CD4-positive, alpha-beta T cell treated with Interleukin-4 for 4 hours (primary cell): ENCODE measurements at places on chromosomes 12 and 14.
A peak's percentile ranks its signal among the peaks of the same experiment; 100 is the strongest.

- peak; percentile 92 for DNase-seq
Observed at GRCh38 chr12:108560752-108561719, at the start of gene SART3. Gene SART3, minus strand, starts transcription at chr12:108561173. Its CDS starts 19 bp downstream, at chr12:108561154.

- DNase-seq: no peak
Observed at GRCh38 chr12:95231190-95231589, 13.6 kb downstream of the VEZT start.

DNA sequence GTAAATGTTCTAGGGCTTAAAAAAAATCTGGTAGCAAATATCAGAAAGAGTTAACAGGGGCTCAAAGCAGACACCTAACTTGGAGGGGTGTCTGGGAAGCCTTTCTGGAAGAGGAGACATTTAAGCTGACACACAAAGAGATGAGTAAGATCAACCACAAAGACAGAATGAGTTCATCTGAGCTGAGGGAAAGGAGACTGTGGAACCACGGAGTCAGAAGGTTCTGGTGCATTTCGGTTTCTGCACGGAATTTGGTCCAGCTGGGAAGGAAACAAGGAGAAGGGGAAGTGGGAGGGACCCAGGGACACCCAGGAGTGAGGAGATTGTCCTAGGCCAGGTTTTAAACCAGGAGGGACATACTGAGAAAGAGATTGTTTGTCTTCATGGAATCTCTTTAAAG lies 161.1 kb downstream of the PHETA1 start:
- DNase-seq: no peak

- DNase-seq: no peak
Observed at GRCh38 chr14:24298892-24299254, 707 bp downstream of the DHRS1 start.

GRCh38 chr12:79407671-79408622 lies 282.8 kb downstream of the PAWR start:
- no peak for DNase-seq

DNA sequence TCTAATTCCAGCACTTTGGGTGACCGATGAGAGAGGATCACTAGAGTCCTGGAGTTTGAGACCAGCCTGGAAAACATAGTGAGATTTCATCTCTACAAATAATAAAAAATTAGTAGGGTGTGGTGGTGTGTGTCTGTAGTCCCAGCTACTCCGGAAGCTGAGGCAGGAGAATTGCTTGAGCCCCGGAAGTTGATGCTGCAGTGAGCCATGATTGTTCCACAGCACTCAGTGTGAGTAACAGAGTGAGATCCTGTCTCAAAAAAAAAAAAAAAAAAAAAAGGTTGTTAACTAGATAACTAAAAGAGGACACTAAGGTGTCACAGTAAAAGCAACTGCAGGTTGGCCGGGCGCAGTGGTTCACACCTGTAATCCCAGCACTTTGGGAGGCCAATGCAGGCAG lies 121.3 kb upstream of the MAX start:
- peak; percentile 25 for DNase-seq

DNA sequence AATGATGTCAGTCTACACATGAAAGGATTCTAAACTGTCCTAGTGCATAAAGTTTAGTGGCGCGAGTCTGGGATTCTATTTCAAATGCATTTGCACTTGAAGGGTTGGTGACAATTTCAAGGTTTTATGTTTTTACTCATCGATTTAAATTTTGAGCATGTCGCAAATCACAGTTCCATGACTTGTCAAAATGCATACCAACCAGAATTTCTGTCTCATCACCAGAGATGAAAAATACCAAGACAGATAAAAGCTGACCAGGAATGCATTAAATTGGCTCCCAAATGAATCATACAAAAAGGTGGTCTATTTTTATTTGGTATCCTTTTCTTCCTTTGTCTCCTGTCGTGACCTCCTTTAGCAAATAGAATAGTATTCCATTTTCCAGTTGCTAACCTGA lies 25.2 kb downstream of the TMEM30B start:
- no peak for DNase-seq

DNA sequence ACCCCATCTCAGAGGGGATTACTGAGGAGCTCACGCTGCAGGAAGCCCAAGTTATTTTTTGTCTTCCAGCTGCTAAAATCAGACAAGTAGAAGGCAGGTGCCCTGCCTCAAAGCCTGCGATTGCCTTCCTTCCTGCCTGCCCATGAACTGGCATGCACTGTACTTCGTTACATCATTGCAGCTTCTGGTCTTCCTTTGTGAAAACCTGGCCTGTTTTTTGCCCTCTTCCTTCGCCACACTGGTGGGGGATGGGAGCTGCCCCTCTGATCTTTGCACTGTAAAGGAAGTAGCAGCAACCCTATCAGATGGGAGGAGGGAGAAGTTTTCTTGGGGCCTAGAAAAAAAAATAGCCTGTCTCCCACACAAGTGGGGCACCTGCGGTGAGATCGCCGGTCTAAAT lies 1098.7 kb downstream of the BCL11B start:
- DNase-seq: peak; percentile 86

DNA sequence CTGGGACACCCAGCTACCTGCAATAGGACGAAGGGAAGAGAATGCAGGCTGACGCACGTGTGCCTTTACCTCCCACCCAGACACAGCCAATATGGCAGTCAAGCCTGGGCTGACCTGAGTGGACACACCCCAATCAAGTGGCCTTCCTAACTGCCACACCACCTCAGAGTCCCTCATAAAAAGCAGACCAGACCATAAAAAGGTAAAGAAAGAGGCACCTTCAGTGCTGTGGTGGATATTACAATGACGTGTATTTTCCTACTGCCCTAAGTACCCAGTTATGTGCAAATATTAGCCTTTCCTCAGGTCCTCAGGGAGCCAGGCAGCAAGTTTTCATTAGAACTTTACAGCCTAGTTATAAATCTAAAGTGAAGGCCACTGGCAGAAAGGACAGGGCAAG lies 75.8 kb downstream of the KCNK10 start:
- DNase-seq: no peak

DNA sequence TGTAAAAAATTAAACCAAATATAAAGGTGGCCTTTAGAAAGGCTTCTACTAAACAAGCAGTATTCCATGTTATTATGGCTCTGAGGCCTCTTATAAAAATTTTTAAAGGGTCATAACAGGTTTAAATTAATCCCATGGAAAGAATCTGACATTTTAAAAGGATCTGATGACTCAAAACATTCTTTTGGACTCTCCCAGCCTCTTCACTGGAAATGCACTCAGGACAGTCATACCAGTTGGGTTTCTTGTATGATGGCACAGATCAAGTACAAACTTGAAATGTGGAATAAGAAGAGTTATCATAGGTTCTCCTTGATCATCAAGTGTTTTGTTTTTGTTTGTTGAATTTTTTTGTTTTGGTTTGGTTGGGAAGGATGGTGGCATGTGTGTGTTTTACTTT lies 50.8 kb downstream of the PPP2R5E start:
- DNase-seq: no peak

DNA sequence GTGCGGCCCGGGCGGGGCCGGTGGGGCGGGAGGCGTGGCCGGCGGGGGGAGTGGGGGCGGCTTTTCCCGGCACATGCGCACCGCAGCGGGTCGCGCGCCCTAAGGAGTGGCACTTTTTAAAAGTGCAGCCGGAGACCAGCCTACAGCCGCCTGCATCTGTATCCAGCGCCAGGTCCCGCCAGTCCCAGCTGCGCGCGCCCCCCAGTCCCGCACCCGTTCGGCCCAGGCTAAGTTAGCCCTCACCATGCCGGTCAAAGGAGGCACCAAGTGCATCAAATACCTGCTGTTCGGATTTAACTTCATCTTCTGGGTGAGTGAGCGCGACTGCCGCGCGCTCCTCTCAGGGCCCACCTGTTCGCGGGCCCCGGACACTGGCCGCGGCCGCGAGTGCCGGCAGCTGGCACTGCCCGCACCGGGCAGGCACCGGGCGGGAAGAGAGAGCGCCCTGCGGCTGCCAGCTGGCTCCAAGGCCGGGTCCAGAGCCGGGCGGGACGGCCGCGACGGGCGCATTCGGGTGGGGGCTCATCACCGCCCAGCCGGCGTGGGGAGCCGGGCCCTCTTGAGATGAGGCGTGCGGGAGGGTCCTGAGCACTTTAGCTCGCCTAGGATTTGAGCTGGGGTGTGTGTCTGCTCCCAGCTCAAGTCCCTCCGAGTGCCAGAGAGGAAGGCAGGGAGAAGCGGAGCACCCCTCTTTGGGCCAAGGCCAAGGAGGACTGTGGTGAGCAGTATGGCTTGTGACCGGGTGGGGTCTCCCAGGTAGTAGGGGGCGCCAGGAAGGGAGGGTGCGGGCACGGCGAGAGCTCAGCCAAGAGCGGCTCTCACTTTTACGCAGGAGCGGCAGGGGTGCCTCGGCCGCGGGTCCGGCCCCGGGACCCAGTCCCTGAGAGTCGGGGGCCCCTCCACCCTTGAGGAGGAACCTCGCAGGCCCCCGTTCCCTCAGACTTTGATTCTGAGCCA lies at the start of gene CD9:
CD9 (plus strand) TSS at position 145 of the 957 bp plus-strand sequence; CDS start at position 245, 100 bp downstream.
- DNase-seq: no peak

GRCh38 chr14:69151458-69152180 lies 1.3 kb downstream of the DCAF5 start:
- peak; percentile 77 for DNase-seq

GRCh38 chr14:99872786-99873440 lies 79.7 kb downstream of the EML1 start:
- no peak for DNase-seq

GRCh38 chr12:11773889-11774677 lies 124.6 kb downstream of the ETV6 start:
- no peak for DNase-seq

DNA sequence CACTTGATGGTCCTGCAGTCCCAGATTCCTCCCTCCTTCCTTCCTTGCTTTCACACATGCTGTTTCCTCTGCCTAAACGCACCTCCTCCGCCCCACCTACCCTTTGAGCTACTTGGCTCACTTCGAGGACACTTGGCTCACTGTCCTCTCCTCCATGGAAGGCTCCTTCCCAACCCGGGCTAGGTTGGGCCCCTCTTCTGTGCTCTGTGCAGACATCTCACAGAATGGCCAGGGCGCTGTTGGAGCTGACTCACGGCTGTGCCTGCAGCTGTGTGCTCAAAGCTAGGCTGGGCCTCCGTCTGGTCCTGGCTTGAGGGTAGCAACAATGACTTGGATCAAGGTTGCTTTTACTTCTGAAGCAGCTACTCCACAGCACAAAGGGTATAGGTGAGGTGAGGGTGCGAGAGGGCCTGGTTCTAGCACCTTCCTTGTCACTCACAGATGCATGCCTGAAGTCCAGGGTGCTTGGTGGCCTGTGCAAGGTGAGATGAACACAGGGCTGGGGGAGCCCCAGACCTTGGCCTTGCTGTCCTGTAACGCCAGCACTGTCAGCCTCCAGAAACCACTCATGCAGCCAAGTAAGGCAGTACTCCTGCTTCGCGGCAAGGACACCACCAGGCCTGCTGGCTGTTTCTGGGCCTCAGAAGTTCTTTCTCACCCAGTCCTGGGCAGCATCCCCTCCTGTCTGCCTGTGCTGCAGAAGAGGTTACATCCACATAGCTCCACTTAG lies 61.8 kb downstream of the GALNT16 start:
- no peak for DNase-seq

DNA sequence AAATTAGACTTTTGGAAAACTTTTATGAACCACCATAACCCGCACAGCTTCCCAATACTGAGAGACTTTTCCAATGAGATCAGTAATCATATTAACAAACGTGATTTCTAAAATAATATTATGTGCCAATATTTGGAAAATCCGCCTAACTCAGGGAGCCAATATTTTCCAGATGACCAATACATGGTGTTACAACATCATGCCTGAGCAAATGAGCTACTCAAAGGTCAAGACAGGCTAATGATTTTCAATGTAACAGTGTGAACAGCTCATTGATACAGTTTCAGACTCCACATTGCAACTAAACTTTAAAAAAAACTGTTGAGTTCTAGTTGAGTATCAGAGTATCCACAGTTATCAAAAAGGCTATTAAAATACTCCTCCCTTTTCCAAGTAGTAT lies 46.8 kb downstream of the RNF34 start:
- DNase-seq: no peak

DNA sequence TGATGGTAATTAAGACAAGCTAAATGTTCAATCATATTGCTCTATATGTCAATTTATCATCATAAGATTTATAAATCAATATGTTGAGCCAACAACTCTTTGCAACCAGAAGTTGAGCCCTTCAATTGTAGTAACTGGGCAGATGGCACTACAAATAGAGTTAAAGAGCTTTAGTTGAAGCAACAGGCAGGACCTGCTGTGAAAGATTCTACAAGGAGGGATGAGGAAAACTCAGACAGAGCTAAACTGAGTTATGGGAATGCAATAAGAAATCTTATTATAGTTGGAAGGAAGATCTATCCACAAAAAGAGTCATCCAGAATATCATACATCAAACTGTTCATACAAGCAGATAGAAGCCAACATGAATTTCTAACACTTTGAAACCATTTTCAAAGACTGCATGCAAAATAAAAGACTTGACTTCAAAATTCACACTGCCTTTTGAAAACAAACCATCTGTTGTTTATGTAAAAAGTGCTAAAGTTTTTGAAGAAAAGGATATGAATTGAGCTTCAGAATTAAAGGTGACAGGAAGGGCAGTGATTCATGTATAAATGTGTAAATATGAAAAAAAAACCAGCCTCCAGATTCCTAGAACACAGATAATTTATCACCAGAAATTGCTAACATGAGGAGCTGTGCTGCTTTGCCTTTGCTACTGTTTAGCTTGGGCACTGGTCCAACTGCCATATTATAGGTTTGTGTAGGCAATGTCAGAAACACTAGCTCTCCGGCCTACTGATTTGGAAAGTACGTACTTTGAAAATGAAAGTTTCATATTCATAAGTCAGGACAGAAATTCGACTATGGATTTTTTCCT lies 133.2 kb downstream of the SLC35F4 start:
- DNase-seq: no peak

DNA sequence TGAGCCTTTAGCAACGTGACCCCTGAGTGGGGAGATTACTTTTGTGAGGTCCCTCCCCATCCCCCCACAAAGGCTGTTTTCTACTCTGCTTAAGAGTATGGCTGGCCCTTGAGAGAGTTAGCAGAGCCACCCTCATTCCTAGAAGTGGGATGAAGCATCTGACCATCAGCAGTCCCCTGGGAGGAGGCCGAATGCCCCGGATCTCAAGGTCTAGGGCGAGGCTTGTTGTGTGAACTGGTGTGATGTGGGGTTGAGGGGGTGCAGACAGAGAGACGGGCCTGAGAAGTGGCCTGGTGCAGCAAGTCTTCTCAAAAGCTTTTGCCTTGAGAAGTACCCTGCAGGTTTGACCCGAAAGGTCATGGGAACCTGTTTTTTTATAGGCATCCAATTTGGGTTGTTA lies 153.0 kb upstream of the FKBP4 start:
- no peak for DNase-seq

DNA sequence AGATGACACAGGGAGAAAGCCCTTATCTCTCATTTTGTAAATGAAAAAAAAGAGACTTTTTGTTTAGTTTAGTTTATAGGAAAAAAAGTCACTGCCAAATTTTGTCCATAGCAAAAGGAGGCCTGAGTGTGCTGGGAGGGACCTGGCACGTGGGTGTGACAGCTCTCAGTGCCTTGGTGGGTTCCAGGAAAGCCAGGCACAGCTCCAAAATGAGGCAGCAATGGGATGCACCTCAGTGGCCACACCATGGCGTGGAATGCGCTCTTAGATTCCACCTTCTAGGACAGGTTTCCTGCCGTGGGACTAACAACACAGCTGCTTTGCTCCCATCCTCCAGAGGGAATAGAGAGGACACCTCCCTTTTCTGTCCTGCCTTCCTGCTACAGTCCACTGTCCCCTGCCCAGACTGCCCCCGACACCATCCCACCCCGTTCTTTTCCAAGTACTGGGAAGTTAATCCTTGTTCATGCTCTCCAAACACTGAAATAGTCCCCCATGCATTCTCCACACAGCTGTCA lies 207.6 kb downstream of the EMP1 start:
- no peak for DNase-seq

- no peak for DNase-seq
Observed at GRCh38 chr12:105581420-105581819, 250.9 kb downstream of the C12orf75 start.
